Endothelial cell of umbilical vein (primary cell): ENCODE measurements at places on chromosomes 4 and X.

- no peak for DNase-seq
These were observed 25.8 kb downstream of the SLC7A11 start for GRCh38 chr4:138216272-138216867.

DNA sequence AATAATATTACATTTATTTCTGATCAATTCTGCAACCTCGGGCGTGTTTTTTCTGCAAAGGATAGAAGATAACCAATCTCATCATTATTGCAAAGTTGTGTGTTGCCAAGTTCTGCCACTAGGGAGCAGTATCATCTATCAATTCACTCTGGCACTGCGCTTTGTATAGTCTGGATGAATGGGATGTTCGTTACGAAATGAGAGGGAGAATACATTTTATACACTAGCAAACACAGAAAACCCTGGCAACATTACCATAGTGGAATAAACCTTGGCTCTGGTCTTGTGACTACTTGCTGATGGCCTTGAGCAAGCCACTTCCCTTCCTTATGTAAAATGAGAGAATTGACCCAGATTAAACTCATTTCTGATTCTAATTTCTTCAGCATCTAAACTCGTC lies 97.5 kb upstream of the ZNF518B start:
- DNase-seq: peak; percentile 67

DNA sequence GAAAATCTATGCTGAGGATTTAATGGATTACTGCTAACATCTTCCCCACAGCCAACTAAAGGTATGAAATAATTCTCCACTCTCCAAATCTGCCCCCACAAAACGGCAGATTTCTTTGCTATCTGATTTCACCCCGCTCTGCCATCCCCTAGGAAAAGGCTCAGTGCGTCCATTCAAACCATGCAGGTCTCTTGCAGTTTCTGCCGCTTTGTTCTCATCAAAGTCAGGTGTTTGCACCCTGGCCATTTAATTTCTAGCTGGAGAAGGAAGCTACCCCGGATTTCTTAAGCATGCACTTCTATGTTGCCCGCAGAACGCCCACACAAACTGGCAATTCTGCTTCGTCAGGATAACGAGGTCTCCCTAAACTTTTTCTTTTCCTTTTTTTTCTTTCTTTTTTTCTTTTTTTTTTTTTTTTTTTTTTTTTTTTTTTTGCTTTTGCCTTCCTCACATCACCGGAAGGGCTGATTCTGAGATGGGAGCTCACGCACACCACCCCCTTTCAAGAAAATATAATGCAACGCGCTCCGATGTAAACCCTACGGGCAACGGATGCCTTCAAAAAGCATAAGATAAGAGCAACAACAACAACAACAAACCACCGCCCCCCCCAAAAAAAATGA lies 3.3 kb downstream of the NLGN4X start:
- no peak for DNase-seq

- no peak for DNase-seq
These were observed 21.4 kb upstream of the SMIM14 start for GRCh38 chr4:39660045-39660444.

DNA sequence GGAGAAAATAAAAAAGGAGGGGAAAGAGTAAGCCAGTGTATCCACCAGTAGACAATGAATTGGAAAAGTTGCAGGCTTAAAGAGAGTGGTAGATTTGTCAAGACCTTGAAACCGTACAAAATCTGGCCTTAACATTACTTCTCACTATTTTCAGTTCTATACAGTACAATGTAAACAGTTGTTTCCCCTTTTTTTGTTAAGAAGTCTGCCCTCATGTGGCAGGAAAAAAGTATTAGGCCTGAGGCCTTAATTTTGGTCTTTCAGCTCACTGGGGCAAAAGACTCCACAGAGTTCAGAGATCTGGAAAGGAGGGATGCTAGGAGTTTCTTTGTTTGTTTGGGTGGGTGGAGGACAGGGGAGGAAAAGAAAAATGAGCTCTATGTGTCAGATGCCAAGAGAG lies 92.8 kb upstream of the CCDC160 start:
- DNase-seq: peak; percentile 4

GRCh38 chr4:143502231-143502630 lies 11.3 kb upstream of the SMARCA5 start:
- no peak for DNase-seq

DNA sequence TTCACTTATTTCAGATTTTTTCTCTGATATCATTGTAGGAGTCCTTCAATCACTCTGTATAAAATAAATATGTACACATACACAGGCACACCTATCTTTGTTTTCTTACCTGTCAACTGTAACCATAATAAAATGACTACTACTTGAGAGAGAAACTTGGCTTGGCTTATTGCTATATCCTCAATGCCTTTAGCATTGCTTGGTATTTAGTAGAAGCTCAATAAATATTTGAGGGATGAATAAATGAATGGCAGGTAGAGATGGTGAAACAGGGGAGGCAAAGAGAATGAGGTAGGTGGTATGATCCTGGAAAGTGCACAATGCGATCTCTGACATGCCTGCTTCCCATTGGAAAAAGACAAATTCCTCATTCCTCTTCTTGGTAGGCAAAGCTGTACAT lies 21.8 kb upstream of the CXCL6 start:
- DNase-seq: no peak

DNA sequence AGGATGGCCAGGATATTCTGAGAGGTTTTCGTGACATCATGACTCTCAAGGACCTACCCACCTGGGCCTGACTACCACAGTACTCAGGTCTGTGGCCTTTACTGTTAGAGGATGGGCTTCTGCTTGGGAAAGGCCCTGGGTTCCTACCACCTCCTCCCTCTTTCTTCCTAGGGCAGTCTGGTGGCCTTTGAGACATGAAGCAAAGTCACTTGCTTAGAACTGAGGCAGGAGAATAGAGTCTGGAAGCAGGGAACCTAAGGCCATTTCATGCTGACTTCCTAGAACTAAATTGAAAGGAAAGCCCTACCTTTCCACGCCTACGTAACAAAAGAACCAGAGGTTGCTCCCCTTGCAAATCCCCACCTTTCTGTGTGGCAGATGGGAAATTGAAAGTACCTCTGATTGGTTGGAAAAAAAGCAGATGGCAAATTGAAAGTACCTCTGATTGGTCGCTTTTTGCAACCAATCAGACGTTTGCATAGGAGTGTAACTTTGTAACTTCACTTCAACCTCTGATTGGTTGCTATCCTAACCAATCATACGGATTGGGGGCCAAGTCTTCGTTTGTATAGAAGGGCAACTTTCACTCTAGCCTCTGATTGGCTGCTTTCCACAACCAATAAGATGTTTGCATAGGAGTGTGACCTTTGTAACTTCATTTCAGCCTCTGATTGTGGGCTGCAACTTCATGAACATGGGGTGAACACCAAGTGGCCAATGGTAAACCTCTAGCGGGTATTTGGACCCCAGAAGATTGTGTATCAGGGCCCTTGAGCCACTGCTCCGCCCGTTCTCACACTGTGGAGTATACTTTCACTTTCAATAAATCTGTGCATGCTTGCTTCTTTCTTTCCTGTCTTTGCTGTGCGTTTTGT lies 9.9 kb upstream of the AKAP14 start:
- no peak for DNase-seq

GRCh38 chr4:1333256-1333655 lies 13.8 kb upstream of the UVSSA start:
- DNase-seq: no peak

- no peak for DNase-seq
These were observed 40.9 kb downstream of the GUCY1B1 start for GRCh38 chr4:155799794-155800123.

- no peak for DNase-seq
These were observed 40.9 kb upstream of the MSX1 start for GRCh38 chr4:4818415-4819212.

DNA sequence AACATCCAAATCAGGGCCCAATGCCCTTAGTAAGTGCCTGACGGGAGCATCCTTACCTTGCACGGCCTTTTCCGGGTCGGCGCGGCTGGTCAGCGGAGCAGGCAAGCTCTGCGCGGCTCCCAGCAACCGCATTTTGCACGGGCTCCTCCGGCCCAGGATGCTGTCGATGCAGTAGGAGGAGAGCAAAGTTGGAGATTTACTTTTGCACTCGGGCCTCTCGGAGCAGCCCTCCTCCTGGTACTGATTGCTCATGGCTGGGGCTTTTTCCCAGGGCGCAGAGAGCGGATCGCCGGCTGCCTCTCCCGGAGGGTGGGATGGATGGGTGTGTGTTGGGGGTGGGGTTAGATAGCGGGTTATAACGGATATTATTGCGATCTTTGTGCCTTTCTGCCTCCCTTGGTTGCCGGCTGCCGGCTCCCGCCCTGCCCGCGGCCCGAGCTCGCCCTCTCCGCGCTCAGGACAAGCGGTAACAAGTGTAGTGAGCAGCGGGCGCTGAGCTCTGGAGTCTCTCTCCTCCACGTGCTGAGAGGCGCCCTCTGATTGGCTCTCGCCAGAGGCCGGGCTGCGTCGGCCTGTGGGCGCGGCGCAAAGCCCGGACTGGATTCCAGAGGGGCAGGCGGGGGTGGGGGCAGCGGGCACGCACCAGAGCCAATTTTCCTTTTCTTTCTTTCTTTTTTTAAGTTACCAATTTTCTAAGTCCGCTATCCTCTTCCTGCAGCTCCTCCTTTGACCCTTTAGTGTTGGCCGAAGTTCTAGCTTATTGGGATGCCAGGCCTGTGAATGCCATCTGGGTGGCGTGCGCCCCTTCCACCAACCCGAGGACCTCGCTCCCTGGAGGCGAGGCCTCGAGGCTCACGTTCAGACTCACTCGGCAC lies at the start of gene ARX:
Gene ARX (minus strand): TSS at position 480 of the 875 bp plus-strand sequence. CDS start 228 bp downstream, at position 252.
- DNase-seq: peak; percentile 31

- no peak for DNase-seq
These were observed 356.9 kb downstream of the DTHD1 start for GRCh38 chr4:36638273-36638811.

GRCh38 chr4:28565396-28565795 lies 1704.8 kb downstream of the STIM2 start:
- no peak for DNase-seq

DNA sequence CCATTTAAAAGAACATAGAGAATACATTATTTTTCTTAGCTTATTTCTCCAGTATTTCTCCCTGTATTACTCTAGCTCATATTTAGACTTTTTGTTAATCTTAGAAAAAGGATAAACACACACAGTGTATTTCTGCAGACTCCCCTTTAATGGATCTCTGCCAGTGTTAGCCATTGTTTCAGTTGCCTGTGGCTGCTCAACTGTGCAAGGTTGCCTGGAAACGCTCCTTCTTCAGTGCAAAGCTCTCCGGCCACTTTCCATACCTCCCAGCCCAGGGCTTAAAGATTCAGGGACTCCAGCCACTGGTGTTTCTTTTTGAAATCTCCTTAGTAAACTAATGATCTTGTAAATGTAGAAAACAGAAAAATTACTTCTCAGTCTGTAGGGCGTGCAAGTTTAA lies 104.9 kb downstream of the SLIT2 start:
- DNase-seq: peak; percentile 70

DNA sequence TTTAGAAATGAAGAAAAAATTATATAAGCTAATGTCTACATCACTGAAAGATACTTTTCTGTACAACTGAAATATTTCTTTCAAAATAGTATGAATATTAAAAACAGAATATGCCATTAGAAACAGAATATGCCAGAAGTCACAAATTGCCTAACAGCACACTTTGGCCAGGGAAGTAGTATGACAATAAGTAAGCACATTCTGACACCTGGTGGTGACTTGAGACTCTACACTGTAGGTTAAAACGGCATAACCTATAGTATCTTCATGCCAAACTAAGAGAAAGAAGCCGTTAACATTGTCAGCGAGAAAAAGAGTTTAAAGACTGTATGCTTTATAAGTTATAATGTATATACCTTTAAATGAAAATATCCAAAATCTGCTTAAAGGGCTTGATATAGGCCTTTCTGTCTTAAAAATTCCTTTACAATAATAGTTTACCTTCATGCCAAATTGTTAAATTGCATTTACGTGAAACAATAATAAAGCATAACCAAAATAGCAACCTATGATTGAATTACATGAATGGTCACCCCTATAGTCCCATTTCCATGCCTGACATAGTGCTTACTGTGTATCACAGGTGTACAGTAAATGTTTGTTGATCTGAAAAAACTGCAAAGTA lies 32.8 kb downstream of the FAM13A start:
- DNase-seq: peak; percentile 78

DNA sequence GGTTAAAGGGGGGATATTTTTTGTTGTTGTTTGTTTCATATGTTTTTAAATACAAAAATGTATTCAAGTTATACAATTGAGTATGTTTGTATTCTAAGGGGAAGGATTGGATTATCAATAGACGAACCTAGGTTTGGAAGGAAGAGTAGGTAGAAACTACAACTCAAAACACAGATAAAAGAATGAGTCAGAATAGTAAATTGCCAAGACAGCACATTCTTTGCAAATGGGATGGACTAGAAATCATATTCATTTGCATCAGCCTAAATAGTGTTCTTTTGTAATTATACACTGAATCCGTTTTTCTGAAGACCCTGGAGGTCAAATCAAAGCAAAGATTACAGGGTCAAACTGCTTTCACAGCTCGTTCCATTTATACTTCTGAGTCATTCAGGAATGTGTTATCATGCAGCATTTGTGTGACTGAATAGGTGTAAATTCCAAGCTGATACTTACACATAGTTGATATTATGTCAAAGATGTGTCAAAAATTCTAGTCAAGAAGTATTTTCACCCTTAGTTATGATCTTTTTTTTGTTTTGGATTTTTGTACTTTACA lies 273.3 kb upstream of the FAT4 start:
- DNase-seq: peak; percentile 32
